Activated T-cell treated with anti-CD3 and anti-CD28 coated beads for 4 hours (primary cell): ENCODE measurements at places on chromosomes 7 and 10.

DNA sequence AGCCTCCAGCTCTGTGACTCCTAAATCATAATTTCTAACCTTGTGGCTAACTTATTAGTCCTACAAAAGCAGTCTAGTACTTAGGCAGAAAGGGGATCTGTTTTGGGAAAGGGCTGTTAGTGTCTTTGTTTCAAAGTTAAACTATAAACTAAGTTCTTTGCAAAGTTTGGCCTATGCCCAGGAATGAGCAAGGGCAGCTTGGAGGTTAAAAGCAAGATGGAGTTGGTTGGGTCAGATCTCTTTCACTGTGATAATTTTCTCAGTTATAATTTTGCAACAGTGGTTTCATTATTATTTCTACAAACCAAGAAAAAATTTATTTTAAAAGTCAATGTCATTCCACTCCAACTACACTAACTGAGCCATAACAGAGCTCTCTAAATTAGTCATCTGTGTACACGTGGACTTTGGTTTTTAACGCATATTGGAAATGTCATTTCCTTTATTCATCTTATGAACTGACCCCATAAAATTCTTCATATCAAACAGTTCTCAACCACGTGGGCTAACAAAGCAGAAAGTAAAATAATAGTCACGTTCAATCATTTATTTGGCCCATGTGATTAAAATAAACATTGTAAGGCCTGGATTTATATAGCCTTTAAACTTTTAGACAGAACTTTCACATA, 143.2 kb upstream of the C7orf33 start:
- DNase-seq, result no peak

- DNase-seq, result no peak
These were observed 1.0 kb downstream of the NPM3 start for GRCh38 chr10:101781984-101782810.

GRCh38 chr10:21318540-21319167, 206.8 kb downstream of the SKIDA1 start:
- no peak for DNase-seq

DNA sequence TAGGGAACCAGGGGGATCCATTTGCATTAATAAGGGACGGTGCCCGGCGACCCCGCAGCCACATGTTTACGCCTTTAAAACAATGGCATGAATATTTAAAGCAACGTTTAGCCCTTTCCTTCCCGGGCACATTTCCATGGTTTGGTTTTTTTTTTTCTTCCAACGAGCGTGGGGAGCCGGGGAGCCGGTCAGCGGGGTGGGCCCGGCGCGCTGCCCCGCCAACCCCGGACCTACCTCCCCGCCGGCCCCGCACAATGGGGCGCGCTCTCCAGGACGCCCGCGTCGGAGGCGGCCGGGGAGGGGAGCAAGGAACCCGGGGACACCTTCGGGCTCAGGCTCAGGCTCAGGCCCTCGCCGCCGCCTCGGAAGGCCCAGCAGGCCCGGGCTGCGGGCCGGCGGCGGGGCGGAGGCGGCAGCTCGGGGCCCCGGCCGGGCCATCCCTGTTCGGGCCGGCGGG, 1.0 kb downstream of the SEPHS1 start:
- no peak for DNase-seq

DNA sequence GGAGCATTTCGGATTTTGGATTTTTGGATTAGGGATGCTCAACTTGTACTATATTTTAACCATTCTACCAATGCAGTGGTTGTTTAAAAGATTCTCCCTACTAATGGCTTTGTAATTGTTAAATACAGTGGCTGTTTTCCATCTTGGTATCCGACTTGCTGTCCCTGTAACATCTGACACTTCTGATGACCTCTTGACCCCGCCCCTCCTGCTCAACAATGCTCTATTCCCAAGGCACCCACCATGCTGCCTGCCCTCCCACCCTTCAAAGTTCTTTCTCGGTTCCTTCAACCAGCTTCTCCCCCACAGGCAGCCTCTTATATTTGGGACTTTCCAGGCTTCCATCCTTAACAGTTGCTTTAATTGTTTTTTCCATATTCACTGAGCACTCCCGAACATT, 2.0 kb downstream of the PRTFDC1 start:
- no peak for DNase-seq

GRCh38 chr7:102085218-102085772, 201.4 kb upstream of the SH2B2 start:
- DNase-seq, result no peak

DNA sequence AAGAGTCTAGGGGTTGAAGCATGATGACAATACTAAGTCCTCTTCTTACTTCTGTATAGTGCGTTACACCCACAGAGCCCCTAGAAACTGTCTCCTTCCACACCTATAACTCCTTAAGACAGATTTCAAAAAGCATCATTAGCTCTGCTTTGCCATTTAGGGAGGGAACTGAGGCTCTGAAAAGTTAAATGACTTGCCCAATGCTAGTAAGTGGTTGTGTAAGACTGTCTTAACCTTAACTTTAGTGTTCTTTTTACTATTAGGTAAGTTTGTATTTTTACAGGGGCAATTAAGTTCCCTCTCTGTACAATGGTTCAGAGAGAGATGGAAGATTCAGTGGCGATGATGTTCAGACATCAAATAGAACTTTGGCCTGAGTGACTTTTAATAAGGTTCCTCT, 72.7 kb upstream of the ASAH2 start:
- DNase-seq, result no peak

GRCh38 chr10:29977171-29977570, 82.2 kb downstream of the JCAD start:
- no peak for DNase-seq

DNA sequence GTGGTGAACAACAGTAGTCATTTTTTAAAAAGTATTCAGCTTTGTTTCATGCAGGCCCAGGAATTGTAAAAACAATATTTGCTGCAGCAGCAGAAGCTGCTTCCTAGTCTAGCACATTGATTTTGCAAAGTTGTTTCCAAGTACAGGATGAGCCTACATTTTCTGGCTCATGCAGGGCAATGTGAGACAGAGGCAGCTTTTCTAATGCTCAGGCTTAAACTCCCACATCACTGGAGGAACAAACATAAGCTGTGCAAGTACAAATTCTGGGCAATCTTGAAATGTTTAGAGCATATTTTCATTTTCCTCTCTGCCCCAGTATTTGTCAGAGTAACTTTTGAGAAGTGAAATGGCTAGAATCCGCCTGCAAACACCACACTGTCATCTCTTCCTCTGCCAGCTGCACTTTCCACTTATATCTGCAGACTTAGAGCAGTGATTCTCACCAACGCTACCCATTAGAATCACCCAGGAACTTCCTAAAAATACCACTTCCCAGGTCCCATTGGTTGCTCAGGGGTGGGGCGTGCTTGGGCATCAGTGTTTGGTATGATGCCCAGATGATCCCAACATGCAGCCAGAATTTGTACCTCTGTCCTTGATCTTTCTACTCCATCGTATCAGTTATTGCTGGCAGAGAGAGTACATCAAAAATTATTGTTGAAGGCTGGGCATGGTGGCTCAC, 304.1 kb upstream of the LRGUK start:
- DNase-seq, result no peak

GRCh38 chr7:27875832-27876231, 135.9 kb downstream of the TAX1BP1 start:
- DNase-seq, result no peak

GRCh38 chr10:50514995-50515394, 108.8 kb downstream of the SGMS1 start:
- DNase-seq, result no peak

DNA sequence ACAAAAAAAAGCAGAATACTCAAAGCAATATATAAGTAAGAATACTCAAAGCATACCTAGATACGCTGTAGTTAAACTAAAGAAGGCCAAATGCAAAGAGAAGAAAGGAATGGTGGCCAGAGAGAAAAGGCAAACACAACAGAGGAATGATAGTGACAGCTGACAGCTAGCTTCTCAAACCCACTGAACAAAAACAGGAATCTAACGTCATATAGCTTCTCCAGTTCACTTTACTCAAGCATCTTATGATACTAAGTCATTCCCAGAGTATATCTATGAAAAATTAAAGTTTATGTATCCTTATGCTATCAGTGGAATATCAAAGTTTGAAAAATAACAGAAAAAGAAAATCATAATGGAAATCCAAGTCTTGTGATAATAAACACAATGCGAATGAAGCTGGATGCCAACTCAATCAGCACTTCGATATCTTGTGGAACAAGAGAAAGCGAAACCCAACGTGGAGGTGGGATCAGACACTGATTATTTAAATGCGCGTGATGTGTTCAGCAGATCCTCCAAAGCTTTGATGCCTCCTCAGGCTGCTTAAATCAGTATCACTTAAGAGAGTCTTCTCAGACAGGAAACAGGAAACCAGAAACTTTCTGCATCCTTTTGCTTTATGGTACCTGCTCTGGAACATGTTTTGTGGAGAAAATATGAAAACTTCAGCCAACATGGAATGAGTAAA, 102.8 kb downstream of the PIP4K2A start:
- DNase-seq, result peak; percentile 53
